ENCODE measurements at places on chromosomes 1 and 21.

DNA sequence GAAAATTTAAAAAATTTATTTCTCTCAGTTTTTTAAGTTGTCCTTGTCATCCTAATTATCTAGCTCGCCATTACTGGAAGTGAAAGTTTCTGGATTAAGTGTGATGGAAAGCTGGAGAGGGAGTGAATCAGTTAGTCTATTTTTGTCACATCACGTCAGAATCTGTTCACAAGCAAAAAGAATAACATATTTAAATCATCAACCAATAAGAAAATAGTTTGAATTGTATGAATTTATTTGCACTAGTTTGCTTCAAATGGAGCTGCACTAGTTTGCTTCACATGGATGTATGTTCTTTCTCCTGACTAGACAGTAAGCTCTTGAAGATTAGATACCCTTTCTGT, 22.8 kb downstream of the PHC2 start:
- DNase-seq = no peak

GRCh38 chr1:1758059-1758621, 20.1 kb downstream of the NADK start:
- no peak for DNase-seq

DNA sequence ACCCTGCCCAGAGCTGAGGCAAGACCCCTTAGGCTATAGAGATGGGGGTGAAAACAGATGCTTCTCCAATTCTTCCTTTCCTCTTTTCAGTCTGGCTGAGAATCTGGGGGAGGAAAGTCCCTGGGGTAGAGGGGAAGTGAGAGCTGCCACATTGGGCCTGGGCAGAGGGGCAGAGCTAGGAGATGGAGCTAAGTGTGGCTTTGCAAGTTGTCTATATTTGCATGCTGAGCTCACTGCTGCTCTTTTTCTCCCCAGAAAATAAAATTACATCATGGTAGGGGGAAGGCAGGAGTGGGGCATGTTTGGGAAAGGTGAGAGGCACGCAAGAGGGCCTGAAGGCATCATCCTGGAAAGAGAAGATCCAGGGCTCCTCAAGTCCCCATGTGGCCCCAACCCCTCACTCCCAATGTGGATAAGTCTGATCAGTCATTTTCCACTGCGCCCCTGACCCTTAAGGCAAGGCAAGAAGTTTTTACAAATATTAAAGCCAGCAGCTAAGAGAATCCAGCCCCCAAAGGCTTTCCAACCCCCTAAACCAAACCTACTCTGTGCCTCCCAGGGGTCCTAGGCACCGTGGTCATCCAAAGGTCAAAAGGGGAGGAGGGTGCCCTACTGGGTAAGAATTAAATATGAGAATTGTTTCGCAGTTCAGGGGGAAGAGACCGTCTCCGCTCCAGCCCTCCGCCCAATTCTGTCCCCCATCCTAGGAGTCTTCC, 500 bp upstream of the PEA15 start:
- DNase-seq = no peak

- DNase-seq = no peak
Observed at GRCh38 chr1:54962612-54963395, 17.6 kb upstream of the TMEM61 start.

GRCh38 chr1:74641161-74641560, 32.4 kb downstream of the ERICH3 start:
- no peak for DNase-seq

GRCh38 chr1:231241750-231242149, 738 bp downstream of the GNPAT start:
- no peak for DNase-seq

- no peak for DNase-seq
Observed at GRCh38 chr1:5430136-5430535, 562.1 kb downstream of the NPHP4 start.

GRCh38 chr1:23801876-23802275, 1.3 kb upstream of the GALE start:
- DNase-seq = no peak

- no peak for DNase-seq
Observed at GRCh38 chr1:221072214-221072613, 193.0 kb downstream of the HLX start.

DNA sequence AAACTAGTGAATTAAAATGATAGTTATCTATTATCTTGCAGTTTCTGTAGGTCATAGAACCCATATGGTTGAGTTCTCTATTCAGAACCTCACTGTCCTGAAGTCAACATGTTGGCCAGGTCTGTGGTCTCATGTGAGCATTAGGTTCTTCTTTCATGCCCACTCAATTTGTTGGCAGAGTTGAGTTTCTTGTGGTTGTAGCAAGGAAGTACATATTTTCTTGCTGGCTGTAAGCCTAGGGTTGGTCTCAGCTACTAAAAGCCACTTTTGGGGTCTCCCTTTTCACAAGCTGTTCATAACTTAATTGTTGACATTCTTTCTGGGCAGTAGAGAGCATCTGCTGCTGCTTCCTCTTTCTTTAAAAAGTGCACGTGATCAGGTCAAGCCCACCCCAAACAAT, 1165.1 kb upstream of the NCAM2 start:
- no peak for DNase-seq

GRCh38 chr1:41626146-41626545, 141.7 kb upstream of the EDN2 start:
- no peak for DNase-seq

DNA sequence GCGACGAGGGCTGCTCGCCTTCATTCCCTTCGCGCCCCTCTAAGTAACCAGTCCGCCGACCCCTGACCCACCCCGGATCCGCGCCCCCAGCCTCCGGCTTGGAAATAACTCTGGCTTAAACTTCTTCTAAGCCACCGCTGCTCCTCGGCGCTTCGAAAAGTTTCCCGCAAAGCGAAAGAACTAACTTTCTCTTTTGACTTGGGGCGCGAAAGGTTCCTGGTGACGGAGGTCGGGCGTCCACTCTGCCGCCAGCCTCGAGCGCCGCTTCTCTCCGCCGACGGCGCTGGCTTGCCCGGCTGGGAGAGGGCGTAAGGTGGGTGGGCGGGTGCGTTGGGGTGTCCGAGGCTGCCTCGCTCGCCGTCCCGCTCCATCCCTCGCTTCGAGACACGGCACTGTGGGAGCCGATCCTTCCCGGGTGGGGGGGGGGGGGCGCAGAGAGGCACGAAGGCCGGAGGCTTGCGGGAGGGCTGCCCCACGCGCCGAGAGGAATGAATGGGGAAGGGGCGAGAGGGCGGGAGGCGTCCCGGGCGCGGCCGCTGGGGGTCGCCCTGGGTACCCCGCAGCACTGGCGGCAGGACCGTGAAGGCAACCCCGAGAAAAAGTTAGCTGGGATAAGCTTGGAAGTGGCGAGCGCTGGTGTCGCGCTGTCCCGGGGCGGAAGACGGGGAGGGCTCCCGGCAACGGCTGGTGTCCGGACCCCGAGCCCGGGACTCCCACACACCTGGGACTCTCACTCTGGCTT, 569 bp downstream of the ATF3 start:
- DNase-seq = peak; percentile 6

DNA sequence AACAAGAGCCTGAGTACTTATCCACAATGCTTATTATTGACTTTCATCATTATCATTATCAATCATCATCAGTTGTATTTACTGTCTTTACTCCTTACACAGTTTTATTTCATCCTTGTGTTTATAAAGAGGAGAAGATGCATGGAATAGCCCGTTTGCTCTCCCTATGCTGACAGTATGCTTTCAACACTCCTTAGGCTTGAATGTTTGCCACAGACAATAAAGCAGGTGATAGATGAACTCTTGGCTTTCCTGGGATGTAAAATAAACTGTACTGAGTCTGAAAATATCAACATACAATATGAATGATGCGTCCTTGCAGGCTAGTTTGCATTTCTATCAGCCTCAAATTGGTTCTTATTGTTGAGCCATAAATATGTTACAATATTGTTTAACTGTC, 891.8 kb upstream of the NCAM2 start:
- DNase-seq = no peak

DNA sequence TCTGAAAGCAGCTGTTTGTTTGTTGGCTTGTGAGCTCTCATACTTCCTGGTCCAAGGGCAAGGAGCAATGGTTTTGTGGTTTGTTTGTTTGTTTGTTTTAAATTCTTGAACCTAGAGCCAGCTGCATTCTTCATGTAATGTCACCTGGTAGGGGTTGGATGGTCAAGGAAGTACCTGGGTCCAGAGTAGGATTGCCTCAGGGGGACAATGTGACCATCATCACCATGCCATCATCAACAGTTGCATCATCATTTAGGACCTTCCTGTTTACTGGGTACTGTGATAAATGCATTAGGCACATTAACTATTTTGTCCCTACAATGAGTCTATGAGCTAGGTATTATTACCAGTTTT, 14.7 kb upstream of the MYOG start:
- DNase-seq = no peak

GRCh38 chr1:231702804-231703203, 76.2 kb downstream of the DISC1 start:
- DNase-seq = no peak

DNA sequence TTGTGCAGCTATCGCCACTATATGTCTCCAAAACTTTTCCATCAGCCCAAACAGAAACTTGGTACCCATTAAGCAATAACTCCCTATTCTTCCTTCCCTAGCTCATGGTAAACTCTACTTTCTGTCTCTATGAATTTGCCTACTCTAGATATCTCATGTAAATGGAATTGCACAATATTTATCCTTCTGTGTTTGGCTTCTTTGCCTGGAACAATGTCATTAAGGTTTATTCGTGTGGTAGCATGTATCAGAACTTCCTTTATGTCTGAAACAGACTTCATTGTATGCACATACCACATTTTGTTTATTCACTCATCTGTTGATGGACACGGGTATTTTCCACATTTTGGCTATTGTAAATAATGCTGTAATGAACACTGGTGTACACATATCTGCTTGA, 40.7 kb upstream of the CD34 start:
- DNase-seq = no peak

GRCh38 chr1:62436039-62436465, 797 bp upstream of the USP1 start:
- peak; percentile 87 for DNase-seq

- no peak for DNase-seq
Observed at GRCh38 chr1:178408871-178409270, 87.9 kb downstream of the CLEC20A start.

DNA sequence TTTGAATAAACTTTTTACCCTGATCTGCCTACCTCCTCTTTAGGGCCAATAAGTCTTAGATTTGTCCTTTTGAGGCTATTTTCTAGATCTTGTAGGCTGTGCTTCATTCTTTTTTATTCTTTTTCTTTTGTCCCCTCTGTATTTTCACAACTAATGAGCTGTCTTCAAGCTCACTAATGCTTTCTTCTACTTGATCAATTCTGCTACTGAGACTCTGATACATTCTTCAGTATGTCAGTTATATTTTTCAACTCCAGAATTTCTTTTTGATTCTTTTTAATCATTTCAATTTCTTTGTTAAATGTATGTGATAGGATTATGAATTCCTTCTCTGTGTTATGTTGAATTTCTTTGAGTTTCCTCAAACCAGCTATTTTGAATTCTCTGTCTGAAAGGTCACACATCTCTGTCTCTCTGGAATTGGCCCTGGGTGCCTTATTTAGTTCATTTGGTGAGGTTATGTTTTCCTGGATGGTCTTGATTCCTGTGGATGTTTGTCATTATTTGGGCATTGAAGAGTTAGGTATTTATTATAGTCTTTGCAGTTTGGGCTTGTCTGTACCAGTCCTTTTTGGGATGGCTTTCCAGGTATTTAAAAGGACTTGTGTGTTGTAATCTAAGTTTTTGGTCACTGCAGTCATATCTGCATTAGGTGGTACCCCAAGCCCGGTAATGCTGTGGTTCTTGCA, 11.2 kb upstream of the ATG4C start:
- DNase-seq = no peak

DNA sequence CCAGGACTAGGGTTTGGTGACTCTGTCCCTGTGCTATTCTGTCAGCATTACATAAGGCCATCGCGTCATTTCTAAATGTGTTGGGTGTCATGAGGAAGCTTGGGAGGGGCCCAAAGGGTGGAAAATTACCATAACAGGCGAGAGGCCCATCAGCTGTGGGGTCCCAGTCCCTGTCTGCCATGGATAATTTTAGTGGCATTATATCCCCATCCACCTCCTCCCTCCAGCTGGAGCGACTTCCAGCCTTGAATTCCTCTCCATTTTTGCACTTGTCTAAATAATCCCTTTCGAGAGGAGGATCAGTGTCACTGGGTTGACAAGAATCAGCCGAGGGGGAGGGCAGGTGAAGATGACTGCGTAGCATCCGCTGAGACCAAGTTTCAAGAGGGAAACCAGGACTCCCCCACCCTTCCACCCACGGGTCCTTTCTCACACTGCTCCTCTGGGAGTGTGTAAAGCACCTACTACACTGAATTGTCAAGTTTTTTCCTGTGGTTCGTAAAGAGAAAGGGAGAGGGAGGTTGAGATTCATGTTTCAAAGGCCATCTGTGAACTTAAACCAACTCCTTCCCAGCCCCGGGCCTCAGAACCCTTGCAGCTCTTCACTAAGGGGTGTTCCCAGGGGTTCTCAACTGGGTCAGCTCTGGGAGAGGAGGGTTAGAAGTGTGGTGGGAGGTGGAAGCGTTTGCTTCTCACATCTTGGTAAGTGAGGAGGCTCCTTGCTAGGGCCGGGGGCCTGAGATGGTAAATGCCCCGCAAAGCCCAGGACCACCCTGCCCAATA, 29.2 kb downstream of the VASH2 start:
- no peak for DNase-seq

DNA sequence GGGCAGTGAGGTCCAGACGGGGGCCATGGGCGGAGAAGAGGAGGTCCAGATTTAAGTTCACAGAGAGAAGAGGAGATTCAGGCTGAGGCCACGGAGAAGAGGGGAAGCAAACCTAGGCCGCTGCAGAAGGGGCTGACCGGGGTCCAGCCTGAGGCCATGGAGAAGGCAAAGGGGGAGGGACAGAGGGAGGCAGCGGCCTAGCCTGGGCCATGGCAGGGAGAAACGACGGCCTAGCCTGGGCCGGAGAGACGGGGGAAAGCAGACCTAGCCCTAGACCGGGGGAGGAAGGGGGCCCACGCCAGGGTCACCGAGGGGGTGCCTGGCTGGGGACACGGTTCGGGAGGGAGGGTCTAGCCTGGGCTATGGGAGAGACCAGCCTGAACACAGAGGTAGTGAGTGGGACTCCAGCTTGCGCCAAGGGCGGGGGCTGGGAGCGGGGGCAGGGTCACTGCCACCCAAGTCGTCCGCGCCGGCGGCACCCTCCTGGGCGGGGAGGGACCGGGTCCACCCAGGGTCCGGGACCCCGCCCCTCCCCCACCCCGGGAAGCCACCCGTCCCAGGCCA, 459 bp downstream of the CAPZB start:
- DNase-seq = no peak

GRCh38 chr1:156905651-156906050, 12.1 kb downstream of the PEAR1 start:
- DNase-seq = no peak

DNA sequence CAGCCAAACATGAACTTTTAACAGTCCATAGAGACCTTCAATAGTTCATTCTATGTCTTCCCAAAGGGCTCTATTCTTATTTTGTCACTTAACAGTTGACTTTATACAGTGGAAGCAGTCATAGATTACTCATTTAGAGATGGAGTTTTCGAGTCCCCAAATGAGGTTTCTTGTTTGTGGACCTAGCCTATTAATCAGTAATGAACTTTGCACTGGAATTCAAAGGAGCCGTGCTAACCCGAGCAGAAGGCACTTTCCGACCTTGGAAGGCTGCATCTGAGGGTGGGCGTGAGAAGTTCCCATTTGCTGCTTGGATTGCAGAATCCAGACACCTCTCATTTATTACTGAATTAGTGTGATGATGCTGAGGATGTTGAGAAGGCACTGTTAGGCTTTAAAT, 46.4 kb downstream of the TTC39A start:
- DNase-seq = no peak

GRCh38 chr1:58779059-58779754, 4.6 kb downstream of the JUN start:
- no peak for DNase-seq

GRCh38 chr1:9146156-9146555, 17.3 kb upstream of the GPR157 start:
- no peak for DNase-seq

Data from stimulated activated CD8-positive, alpha-beta memory T cell treated with anti-CD3 and anti-CD28 coated beads, Interleukin-4, amount 100 ng/mL, for 4 hours (primary cell).